Hematopoietic multipotent progenitor cell treated with erythropoietin and hydrocortisone succinate and interleukin-3 and kit ligand, for 8 days (in vitro differentiated cells): ENCODE measurements at places on chromosomes 11 and 22.
A peak's percentile ranks its signal among the peaks of the same experiment; 100 is the strongest.

DNA sequence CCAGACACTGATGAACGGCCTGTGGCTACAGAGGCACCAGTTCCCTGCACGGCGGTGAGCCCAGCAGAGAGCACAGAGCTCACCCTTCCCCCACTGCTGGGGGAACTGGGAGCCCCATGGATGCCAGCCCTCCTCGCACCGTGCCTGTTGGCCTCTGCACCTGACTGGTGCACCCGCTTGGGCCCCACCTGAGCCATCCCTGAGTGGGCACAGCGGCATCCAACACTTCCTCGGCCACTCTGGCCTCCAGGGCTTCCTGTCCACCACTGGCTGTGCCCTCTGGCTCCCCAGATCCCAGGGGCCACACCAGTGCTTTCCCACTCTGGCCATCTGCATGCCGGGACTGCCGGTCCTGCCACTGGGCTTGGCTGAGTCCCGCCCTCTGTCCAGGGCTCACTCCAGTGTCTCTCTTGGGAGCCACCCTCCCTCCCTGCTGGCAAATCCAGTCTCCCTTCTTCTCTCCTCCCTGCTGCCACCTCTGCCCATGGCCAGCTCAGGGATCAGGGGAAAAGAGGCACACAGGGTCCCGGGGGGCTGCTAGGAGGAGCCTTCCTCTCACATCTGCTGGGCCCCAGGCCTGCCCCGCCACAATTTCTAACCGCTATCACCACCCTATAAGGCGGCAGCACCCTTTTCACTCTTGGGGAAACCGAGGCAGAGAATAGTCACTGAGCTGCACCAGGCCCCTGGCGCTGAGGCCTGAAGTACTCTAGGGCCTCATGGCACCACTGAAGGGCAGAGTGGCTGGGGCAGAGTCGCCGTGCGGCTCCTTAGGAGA is 33.0 kb downstream of the GNB1L start:
- no peak for DNase-seq

DNA sequence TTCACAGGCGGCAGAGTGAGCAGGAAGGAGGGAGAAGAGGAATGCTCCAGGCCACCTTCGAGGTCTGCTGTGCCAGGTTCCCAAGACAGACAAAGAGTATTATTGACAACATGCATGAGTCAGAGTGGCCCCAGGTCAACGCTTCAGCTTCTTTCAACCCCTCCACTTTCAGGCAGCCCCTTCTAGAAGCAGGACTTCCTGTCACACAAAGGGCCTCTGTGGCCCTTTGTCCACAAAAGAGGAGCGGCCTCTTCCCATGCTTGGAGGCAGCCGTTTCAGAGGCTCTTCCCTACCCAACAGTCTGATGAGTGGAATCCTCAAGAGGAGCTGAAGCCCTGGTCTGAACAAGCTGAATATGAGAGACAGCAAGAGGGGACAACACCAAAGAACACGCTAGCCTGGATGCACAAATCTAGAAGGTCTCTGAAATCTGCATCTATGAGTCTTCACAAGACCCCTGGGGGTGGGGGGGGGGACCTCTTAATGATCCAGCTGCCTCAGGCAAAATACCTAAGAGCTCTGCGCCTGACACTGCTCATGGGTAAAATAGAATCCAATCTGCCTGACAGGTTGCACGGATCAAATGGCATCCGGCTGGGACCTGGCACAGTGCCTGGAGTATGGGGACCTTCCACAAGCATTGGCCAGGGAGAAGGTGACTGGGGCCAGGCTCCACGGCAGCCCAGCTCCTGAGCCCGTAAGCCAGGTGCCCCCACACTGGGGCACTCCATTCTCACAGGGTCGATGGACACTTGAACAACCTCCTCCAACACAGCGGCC is 67.5 kb downstream of the PACSIN2 start:
- DNase-seq, result no peak

DNA sequence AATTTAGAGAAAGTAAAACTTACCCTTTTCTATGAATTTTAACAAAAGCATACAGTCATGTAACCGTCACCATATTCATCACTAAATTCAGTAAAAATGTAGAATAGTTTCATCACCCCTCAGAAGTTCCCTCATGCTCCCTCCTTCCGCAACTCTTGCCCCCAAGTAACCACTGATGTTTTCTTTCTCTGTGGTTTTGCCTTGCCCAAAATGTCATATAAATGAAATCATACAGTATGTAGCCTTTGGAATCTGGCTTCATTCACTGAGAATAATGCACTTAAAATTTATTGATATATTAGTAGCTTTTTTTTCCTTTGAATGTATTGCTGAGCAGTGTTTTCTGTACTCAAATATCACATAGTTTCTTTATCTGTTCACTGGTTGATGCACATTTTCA is 60.1 kb downstream of the DCUN1D5 start:
- DNase-seq, result no peak

- no peak for DNase-seq
Measured at GRCh38 chr22:19873960-19874306, 19.3 kb upstream of the GNB1L start.

DNA sequence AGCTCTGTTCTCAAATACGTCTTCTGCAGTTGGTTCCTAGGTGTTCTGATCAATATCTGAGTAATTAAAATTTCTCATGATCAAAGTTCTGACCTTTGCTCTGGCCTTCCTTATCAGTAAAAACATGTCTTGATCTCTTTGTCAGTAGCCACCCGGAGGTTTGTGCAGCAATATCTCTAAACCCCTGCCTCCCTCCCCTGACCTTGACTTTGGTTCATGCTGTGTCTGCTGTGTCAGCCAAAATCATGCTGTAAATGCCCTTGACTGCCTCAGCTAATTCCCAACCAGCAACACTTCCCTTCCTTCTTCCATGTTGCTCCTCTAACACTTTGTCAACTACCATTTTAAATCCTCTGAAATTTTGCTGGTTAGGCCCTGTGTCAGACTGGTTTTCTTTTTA is 424.7 kb downstream of the FAM181B start:
- DNase-seq, result no peak

- DNase-seq, result peak; percentile 80
Measured at GRCh38 chr22:44701824-44702478, at the start of gene PRR5. Gene PRR5 (plus strand): TSS chr22:44702204. CDS start chr22:44702475, 271 bp downstream.

- DNase-seq, result no peak
Measured at GRCh38 chr11:38814670-38815069, 2216.6 kb upstream of the RAG2 start.

DNA sequence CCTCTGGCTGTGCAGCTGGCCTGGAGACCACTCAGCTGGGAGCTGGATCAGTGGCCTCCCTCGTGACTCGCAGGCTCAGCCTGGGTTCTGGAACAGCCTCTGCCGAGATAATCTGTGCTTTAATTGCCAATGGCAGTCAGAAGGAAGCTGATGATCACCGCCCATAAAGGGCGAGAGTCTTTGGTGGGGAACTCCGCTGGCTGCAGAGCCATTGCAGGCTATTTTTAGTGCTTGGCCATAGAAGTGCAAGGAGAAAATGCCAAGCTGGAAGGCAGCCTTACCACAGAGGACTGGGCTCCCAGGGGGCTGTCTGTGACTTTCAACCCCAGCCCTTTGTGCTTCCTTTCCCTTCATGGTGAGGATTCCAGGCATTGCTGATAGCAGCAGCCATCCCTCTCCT is 62.2 kb upstream of the TENM4 start:
- DNase-seq, result no peak

DNA sequence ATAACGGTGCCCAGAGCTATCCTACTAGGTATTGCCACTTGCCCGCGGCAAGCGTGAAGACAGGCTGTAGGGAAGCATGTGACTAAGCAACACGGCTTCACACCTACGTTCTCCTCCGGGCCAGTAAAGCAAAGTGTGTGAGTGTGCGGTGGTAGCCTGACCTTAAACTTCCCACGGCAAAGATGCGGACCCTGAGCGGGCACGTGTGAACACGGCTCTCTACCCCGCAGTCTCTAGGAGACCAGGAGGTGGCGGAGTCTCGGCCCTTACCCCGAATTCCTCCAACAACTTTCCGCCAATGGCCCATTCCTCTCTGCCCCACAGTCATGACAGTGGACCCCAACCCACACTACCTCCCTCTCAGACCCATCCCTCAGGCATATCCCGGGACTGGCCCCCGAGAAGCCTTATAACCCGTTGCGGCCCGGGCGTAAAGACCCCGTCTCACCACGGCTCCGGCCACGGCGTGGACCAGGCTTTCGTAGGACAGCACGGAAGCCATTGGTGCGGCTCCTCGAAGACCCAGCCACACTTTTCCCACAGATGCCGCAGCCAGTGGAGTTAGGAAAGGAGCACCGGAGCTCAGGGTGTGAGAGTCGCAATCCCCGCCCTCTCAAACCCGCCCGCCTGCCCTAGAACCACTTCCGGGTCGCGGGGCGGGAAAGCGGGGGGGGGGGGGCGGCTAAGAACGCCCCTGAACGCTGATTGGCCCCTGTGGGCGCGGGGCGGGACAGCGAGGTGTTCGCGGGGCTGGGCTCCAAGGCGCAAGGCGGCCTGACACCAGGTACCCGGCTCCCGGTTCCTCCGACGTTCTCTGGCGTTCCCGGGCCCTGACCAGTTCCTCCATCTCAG is at the start of gene SLC25A17:
Gene SLC25A17 (minus strand): TSS at position 600 of the 852 bp plus-strand sequence. CDS start 98 bp downstream, at position 502.
- peak; percentile 88 for DNase-seq

DNA sequence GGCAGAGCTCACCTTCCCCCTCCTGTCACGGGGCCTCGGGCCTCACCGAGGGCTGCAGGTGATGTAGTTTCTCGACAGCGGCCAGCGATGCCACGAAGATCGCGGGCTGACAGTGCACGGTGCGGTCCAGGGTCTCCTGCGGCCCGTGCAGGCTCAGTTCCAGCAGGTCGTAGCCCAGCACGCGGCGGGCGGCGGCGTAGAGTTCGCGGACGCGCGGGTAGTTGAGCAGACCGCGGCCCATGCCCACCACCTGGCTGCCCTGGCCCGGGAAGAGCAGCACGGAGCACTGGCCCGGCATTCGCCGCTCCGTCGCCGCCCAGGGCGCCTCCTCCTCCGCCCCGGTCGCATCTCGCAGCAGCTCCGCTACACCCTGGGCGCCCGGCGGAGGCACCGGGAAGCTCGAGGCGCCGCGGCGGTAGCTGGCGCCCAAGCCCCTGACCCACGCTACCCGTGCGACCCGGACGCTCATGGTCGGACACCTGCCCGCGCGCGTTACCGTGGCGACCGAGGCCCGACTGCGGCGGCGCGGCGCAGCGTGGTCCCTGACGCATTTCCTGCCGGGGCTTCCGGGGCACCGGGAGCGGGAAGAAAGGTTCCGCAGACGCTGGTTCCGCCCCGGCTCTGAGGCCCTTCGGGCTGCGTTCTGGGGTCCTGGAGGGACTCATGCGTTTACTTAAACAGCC is at the start of gene MCAT:
Gene MCAT (minus strand): TSS at position 519 of the 683 bp plus-strand sequence. CDS start 50 bp downstream, at position 469.
- DNase-seq, result peak; percentile 83

DNA sequence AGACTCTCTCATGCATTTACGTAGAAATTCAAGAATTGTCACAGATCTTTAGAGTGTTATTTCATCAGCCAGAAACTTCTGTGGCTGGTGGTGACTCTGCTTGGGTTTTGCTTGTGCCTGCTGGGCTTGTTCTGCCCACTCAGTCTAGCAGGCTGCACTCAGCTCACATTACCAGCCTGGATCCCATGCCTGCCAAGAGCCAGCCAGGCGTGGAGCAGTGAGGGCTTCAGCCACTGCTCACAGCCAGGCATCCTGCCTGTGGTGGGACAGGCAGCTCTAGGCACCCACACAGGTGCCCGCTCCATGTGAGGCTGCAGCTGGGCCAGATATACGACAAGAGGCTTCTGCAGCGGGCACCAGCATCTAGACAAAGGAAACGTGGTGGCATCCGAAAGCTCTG is 1213.3 kb upstream of the RAG2 start:
- no peak for DNase-seq

DNA sequence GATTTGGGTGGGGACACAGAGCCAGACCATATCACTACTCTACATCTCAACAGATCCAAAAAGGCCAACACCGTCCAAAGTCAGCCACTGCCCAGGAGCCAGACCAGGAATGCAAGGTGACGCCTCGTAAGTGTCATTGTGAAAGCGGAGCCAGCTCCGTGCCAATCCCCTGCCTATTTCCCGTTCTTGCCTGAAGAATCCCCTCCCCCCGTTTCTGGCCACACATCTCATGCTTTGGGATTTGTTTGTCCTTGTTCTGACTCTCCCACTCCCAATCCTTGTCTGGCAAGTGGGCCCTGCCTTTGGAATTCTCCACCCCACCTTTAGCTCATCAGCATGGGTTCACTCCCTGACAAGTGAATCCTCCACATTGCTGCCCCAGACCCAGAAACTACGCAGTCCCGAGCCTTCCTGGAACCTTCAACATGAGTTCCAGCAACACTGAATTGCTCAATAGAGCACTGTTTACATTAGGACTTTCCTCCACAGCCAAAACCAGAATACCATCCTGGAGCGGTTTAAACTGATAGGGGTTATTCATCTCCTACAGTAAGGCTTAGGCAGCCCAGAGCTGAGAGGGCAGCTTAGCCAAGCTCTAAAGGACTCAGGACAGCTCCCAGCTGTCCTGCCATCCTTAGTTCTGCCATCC is 6.0 kb upstream of the SLC35C1 start:
- DNase-seq, result no peak

DNA sequence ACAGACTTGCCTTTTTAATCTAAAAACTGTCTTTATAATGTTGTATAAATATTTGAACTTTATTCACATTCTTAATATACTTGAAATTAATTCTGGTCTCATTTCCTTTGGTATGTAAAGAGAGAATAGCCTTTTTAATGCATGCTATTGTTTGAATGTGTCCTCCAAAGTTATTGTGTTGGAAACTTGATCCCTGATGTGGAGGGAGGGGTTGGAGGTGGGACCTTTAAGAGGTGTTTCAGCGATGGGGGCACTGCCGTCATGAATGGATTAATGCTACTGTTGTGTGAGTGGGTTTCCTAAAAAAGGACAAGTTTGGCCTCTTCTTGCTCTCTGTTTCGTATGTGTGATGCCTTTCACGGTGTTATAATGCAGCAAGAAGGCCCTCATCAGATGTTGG is 131.7 kb downstream of the DDX10 start:
- no peak for DNase-seq

- peak; percentile 64 for DNase-seq
Measured at GRCh38 chr11:75474878-75475766, 42.1 kb upstream of the KLHL35 start.

DNA sequence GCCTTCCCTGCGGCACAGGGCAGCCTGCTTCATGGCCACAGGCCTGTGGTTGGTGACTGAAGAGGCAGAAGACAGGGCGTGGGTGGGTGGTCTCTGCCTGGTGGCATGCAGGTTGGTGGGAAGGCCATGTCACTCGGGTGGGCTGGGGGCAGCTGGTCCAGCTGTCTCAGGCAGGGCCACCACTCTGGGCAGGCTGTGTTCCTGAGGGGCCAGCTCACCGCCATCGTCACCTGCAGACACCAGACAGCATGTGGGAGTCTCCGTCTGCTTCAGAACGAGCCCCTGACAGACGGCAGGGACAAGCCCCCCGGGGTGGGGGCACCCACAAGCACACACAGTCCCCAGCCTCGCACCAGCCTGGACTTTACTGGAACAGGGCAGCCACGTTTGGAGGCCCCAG is 750.1 kb downstream of the BRD1 start:
- no peak for DNase-seq

- DNase-seq, result no peak
Measured at GRCh38 chr11:43546561-43547429, 133.7 kb upstream of the HSD17B12 start.
